ENCODE measurements at places on chromosomes 3 and 15. TPM values are rescaled to one million over a fixed set of nuclear protein-coding genes. Genes with fewer than 3 reads are reported as not detected.

- no peak for DNase-seq
Measured at GRCh38 chr3:63824309-63824708, 5.2 kb downstream of the C3orf49 start.

The DUOXA2 gene
- polyA plus RNA-seq = not detected

The CNTN4 gene
- polyA plus RNA-seq = 36.4 TPM

DNA sequence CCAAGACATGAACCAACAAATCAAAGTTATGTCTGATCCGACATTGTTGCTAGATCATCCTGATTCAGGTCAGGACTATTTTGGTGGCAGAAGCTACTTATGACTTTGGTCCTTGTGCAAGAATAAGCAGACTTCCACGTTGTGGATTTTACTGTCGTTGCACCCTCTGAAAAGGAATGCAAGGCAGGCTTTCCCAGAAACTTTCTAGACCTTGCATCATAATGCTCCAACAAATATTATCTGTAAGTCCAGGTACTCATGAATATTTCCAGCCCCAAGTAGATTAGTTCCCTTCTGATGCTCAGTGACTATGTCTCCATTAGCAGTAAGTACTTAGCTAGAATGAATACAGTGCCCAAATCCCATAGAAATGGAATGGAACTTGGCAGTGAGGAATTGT is 203.3 kb upstream of the LRRFIP2 start:
- DNase-seq = no peak

DNA sequence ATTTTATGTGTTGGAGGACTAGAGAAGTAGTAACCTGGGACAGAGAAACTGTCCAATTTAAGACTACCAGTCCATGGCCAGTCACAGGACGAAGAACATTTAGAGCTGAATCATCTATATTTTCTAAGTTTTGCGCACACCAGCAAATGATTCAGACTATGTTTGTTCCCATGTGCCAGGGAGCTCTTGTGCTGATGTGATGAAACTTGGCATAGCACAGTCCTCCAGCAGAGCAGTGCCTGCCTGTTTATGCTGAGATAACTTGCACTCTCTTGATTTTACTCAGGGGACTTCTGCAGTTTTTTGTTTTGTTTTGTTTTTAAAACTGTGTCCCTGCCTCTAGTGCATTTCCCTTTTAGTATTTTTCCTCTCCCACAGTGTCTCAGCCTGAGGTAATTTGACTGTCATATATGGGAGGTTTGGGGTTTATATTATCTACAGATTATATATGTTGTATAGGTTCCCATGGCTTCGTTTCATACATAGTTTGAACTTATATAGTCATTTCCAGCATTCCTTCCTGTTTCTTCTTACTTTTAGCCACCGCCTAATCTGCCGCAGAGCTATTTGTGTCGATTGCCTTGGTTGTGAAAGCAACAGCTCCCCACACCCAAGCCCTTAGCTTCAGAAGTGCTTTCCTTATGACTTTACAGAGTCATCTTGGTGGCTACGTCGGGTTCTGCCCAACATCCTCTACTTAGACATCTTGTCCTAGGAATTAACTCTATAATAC is 45.5 kb downstream of the PPM1L start:
- no peak for DNase-seq

The GNAT1 gene
- not detected for polyA plus RNA-seq

The ARGFX gene
- not detected for polyA plus RNA-seq

- no peak for DNase-seq
Measured at GRCh38 chr3:179898024-179898423, 138.7 kb downstream of the PEX5L start.

- DNase-seq = no peak
Measured at GRCh38 chr3:125059488-125060245, 3.9 kb upstream of the HEG1 start.

DNA sequence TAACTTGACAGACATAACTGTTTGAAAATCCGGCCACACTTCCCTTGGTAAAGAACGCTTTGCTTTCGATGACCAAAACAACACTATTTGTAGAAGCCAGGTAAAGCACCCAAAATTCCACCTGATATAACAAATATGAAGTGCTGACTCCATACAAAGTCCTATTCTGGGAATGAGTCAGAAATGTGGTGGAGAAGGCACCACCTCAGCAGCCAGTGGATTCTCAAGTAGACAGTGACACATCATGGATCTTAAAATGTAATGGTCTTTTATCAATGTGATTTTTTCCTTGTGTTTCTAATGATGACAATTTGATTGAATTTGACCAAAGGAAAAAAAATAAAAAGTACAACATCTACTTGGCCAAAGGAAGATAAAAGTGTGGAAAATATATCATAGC is 135.0 kb upstream of the WNT5A start:
- no peak for DNase-seq

DNA sequence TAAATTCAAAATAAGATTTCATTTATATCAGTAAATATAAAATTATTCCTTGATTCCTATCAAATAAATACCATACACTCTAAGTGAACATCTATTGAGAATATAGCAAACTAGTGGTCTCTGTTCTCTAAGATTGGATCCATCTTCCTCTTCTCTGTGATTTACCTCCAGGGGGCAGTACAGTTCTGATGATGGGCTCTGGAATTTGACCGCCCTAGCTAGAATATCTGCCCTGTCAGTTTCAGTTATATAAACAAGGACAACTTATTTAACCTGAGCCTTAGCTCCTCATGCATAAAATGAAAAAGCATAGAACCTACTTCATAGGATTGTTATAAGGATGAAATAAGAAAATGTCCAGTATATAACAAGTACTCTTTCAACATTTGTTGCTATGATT is 171.1 kb upstream of the CCDC54 start:
- DNase-seq = no peak

DNA sequence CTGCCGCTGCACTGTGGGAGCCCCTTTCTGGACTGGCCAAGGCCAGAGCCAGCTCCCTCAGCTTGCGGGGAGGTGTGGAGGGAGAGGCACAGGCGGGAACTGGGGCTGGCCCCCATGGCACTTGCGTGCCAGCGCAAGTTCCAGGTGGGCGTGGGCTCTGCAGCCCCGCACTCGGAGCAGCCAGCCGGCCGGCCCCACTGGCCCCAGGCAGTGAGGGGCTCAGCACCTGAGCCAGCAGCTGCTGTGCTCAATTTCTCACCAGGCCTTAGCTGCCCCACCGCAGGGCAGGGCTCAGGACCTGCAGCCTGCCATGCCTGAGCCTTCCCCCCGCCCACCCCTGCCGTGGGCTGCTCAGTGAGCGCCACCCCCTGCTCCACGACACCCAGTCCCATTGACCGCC is 4.6 kb upstream of the GPR156 start:
- no peak for DNase-seq

The WNT7A gene
- 0.06 TPM for polyA plus RNA-seq

DNA sequence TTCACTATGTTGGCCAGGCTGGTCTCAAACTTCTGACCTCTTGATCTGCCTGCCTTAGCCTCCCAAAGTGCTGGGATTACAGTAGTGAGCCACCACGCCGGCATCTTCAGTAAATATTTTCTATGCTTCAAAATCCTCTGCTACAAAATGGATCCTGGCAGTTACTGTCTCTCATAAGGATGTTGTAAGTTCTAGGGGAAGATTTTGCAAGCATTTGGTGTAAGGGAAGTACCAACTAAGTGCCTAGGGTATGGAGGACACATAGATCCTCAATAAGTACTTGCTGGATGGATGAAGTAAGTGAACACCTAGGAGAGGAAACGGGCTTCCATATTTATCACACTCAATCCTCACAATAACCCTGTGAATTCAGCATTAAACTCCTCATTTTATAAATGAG is 6.6 kb downstream of the TM4SF4 start:
- DNase-seq = no peak

GRCh38 chr3:43000387-43000786 is 21.3 kb downstream of the GASK1A start:
- DNase-seq = no peak

The CHRM5 gene
- polyA plus RNA-seq = 0.09 TPM

DNA sequence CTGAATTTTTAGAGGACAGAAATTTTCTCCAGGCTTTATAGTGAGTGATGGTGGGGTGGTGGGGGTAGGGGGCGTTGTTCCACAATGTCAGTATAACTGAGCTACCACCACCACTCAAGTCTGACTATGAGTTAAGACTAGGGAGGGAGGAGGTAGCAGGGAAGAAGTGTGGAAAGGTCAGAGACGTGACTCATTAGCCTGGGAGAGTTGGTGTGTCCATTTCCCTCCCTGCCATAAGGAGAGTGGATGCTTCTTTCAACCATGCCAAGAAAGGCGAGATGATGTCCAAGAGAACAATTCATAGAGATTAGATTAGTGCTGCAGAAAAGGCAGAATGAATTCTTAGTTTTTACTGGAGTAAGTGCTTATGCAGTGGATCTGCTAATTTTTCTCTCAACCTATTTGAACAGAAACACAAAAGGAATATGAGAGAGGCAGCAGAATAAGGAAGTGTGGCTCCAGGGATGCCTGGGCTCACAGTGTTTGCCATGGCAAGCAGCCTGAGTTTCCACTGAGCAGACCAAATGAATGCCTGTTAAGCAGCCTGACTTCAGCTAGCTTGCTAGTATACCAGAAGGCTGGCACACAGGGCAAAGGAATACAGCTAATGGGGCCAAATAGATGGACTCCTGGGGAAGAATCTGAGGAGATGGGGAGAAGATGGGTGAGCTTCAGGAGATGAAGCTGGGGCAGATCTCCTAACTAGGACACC is 708.9 kb downstream of the NTRK3 start:
- no peak for DNase-seq

GRCh38 chr15:64836023-64836536 is 5.6 kb upstream of the PLEKHO2 start:
- DNase-seq = no peak

The SKOR1 gene
- polyA plus RNA-seq = 0.42 TPM

The ZMYND10 gene
- 2.9 TPM for polyA plus RNA-seq

DNA sequence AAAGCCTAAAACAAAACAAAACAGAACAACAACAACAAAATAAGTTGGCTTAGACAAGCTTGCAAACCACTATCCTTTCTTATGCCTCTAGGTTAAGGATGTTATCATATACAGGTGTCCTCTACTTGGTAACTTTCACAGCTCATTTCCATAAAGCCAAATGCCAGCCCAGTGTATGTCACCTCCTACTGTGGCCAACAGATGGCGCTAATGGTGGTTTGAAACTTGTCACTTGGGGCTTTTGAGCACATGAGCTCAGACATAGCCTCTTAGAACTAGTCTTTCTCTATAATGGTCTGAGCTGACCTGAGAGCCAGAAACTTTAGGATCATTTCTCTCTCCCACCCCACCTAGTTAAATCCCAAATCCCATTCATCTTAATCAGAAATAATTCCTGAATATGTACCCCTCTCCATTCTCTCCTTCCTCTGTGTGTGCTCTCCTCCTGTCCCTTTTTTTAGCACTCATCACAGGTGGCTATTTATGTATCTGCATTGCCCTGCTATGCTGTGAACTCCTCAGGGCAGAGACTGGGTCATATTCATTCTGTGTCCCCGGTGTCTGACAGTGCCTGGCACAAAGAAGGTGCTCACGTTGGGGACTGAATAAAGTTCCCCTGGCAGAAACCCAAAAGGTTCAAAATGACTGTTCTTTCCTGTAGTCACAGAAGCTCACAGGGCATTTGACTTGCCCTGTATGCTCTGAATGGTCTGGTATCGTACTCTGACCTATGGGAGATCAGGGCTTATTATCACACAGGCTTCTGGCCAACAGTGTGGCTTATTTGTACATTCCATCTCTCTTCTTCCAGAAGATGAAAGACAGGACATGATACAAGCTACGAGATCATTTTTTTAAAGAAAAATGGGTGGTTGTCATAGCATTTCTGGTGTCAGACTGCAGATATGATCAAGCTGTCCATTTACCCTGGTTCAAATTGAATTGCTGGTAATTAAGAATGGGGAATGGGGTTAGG is 319.3 kb upstream of the AZI2 start:
- DNase-seq = peak; percentile 29

DNA sequence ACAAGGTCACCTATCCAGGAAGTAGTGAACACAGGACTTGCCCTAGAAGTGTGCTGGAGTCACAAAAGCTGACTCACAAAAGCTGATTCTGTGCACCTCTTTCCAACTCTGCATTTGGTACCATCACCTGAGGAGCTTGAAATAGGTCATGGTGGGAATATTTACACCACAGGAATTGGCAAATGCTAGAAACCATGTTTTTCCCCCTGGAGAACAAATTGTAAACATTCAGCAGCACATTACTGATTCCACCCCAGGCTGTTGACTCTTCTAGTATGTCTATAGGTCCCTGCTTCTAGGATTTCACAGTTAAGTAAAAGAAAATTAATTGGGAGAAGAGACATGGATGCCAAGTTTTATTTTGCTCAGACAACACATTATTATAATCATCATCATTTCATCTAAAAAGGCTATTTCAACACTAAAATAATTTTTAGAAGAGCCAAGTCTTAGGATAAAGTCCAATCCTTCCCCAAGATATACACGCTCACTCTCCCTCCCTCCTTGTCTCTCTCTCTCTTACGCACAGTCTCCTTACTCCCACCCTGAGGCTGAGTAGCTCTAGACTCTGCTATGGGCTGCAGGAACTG is 24.7 kb downstream of the CACNA2D2 start:
- DNase-seq = no peak

DNA sequence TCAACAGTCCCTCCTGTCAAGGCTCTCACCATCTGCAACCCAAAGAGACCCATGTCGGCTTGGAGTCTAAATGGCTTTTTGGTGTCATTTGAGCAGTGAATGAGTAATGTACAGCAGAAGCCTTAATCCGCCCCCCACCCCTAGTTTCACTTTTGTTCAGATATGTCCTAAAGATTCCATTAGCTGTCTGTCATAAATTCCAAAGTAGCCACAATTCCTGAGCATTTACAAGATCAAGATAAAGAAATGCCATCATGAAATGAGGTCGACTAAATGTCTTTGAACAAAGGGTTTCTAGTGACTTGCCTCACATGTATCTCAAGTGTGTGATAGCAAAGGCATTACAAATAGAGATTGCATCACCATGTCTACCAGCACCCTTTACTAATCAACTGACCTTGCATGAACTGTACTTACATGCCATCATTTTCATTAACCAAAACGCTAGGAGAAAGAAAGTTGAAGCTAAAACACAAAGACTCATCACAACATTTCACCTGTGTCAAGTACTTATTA is 123.8 kb upstream of the PHLDB2 start:
- no peak for DNase-seq

GRCh38 chr3:123804676-123805075 is 79.5 kb downstream of the MYLK start:
- no peak for DNase-seq

GRCh38 chr3:143668924-143669790 is 179.1 kb downstream of the SLC9A9 start:
- DNase-seq = no peak

GRCh38 chr15:36550650-36551049 is 28.8 kb upstream of the CDIN1 start:
- no peak for DNase-seq

The ECE2 gene
- not detected for polyA plus RNA-seq

DNA sequence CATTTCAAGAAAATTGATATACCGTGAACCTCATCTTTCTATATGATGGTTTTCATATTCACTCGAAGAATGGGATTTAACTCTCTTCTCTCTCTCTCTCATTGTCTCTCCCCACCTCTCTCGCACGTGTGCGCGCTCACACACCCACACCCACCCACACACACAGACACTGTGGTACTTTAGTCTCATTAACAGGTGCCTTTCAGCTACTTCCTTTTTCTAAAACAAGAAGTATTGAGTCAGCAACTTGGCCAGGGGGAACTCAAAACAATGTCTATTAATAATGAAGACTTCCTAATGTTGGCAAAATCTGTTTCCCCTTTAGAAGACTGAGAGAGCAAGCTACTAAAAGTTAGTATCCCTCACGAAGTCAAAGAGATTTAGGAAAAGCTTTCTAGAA is 150.7 kb downstream of the TMCO5A start:
- no peak for DNase-seq

The CASR gene
- 22.8 TPM for polyA plus RNA-seq

GRCh38 chr3:14663396-14664135 is 11.4 kb upstream of the C3orf20 start:
- no peak for DNase-seq

- no peak for DNase-seq
Measured at GRCh38 chr3:8657804-8658305, 13.3 kb upstream of the SSUH2 start.
